ENCODE measurements at places on chromosomes 7 and 10.

DNA sequence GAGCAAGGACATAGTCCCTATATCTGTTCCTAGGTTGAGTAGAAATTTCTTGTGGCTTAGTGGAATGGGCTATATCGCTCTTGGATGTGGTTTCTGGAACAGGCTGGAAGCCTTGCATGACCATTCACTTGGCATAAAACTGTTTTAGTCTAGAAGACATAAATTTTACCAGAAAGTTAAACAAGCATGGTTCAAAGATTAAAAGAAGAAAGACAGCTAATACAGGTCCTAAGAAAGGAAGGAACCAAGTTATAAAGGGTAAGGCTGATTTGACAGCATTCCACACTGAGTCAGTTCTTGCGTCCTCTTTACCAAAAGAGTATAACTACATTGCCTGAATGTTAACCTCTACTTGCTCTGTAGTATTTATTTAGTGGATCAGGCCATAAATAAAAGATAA, 724.2 kb downstream of the SORCS1 start:
- no peak for DNase-seq

DNA sequence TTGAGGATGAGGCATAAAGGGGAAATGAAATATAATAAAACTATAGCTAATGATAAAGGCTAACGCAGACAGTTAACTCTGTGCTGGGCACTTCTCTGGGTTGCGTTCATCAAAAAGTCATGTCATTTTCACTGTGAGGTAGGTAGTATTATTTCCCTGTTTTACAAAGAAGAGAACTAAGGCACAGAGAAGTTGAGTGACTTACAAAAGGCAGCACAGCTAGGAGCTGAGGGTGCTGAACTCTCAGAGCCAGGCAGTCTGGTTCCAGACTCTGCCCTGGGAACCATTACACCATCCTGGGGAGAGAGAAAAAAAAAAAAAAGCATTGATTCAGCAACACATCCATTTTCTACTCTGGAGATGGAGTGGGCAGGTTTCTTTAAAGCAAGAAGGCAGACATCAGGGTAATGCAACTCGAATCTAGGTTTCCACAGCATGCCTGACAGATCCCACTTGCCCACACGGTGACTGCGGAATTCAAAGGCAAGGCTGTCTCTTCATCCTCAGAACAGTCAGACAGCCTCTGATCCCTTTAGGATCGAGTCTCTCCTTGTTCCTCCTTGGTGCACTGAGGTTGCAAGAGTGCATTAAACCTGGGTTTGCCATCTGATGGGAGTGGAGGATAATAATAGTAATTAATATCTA, 40.6 kb upstream of the ECHDC3 start:
- DNase-seq: no peak

- DNase-seq: no peak
Measured at GRCh38 chr7:147861945-147862344, 728.6 kb upstream of the C7orf33 start.

DNA sequence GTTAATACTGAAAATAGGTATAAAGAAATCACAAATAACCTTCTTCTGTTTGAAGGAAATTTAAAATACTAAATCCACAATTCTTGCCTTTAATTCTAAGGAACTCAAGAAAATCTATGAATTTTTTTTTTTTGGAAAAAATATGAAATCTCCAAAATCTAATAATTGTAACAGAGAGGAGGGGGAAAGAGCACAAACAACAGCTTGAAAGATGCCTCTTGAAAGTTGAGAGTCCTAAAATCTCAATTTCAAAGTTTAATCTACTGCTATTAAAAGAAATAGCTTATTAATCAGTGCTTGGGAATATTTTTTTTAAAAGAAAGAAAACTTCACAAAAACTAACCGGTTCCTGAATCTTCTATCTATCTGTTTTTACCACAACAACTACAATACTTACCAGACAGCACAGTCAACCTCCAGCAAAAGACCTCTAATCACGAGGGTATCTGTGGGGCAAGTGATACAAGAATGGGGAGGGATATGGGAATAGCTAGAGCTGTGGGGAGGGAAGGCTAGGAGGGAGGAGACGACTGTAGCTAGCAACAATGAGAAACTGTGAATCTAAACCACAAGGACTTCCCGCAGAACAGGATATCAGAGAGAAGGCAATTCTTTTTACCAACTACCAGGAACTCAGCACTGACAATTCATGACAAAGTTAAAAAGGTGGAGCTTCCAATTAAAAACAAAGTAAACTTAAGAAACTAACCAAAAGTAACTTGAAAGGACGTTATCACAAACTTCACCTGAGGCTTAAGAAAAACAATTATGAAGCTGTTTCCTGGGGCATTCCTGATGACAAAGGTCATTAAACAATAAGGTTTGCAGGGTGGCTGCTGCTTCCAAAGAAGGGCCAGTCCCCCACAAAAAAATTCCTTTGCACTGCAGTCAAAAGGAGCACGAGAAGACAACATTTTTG, at the start of gene USP54:
TSS of gene USP54 (minus strand) at position 462 of the 919 bp plus-strand sequence. CDS start 15,684 bp downstream, outside the sequence.
- peak; percentile 49 for DNase-seq

DNA sequence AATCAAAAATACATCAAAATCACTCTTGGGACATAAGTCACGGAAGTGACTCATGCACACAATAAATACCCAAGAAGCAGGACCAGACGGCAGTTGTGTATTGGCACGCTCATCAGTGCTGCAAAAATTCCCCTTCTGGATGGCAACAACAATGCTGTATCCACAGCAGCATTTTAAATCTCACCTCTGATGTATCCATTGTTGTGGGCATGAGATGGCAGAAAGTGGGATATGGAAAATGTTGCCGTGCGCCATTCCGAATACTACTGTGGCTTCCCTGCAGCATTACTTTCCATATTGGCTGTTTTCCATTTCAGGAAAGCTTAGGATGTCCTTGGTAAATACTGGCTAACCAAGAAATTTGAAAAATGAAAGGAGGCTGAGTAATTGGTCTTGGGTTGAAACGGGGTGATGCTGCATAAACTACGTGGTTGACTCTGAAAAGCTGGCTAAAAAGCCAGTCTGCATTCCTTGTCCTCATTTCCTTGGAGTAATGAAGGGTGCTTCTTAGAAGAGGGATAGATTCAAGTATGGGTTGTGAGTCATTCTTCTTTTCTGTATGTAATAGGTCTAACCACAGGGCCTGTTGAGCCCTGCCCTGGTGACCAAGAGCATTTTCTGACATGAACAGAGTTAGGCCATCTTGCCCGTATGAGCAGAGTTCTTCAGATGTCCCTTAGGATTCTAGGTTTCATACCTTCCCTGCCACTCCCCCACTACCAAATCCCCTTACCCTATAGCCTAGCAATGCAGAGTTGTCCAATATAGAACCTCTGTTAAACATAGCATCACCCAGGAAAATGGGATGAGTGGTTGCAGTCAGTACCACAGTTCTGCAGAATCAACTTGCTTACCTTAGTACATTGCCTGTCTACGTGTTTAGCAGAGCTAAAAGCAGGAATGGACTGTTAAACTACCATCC, 36.3 kb upstream of the TOMM7 start:
- no peak for DNase-seq
